Mesenteric fat pad (tissue), 1 donor: ENCODE measurements at places on chromosomes 5 and 9.

GRCh38 chr9:33466565-33467495 lies 6.9 kb downstream of the NOL6 start:
- DNase-seq = peak; percentile 49

DNA sequence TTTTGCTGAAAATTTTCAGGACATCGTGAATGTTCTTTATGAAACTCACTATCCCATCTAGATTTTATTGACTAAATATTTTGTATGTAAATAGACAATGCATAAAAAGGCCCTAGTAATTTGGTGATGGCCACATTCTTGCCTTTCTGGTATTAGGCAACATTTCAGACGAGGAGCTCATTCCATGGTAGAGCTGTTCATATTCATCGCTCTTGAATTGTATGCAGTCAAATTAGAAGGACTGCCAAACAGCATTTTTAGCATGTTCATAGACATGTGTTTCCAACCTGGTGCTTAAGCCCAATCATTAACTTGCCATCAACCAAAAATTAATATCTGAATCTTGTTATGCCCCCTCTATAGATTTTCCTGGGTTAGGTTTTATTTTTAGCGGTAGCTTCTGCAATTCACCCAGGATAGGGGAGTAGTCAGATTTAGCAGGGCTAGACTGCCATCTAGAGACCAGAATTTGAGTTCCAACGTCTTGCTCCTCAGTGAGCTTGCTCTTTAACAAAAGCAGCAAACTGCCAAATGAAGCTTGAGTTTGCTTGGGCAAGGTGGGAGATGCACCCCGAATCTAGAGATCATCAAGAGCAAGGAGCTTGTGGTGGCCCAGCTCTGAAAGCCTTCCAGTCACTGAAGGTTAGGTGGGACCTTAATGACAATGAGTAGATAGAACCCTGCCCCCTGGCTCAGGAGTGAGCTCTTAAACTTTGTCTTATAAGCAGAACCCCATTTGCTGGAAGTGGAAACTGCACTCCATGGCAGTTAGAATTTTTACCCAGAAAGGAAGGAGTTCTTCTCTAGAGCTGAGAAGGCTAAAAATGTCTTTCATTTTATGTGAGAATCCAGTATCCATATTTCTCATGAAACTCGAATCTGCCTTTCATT lies 456.2 kb downstream of the RASEF start:
- DNase-seq = no peak

- no peak for DNase-seq
Observed at GRCh38 chr5:17995997-17996396, 361.7 kb downstream of the TAF11L14 start.

GRCh38 chr9:106953174-106953573 lies 90.2 kb downstream of the ZNF462 start:
- DNase-seq = no peak

- no peak for DNase-seq
Observed at GRCh38 chr9:91207729-91208418, 153.8 kb downstream of the AUH start.

GRCh38 chr9:25308549-25308948 lies 369.7 kb downstream of the TUSC1 start:
- no peak for DNase-seq

- DNase-seq = no peak
Observed at GRCh38 chr5:45399041-45399440, 297.1 kb downstream of the HCN1 start.

GRCh38 chr9:127977009-127977883 lies 3.5 kb downstream of the EEIG1 start:
- no peak for DNase-seq

- DNase-seq = no peak
Observed at GRCh38 chr5:168163966-168164365, 127.5 kb upstream of the WWC1 start.

DNA sequence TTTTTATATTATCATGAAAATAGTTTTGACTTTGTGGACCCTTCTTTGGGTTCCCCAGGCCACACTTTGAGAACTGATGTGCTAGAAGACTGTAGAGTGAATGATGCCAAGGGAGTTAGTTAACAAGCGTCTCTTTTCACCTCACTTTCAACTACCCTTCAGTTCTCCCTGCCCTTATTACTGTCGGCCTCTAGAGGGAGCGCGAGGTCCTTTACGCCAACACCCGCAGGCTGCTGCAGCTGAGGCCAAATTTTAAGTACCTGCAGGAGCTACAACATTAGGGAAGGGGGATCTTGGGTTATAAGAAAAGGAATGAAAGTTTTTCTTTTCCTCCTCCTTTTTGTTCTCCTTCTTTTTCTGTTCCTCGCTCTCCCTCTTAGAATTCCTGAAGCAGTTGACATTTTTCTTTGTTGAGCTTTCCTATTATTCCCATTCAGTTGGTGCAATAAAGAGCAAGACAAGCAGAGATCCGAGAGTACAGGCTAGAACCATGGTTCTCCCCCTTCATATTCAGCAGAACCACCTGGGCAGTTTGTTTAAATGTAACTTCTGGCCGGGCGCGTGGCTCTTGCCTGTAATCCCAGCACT lies 84.0 kb downstream of the ZFAND5 start:
- DNase-seq = no peak

DNA sequence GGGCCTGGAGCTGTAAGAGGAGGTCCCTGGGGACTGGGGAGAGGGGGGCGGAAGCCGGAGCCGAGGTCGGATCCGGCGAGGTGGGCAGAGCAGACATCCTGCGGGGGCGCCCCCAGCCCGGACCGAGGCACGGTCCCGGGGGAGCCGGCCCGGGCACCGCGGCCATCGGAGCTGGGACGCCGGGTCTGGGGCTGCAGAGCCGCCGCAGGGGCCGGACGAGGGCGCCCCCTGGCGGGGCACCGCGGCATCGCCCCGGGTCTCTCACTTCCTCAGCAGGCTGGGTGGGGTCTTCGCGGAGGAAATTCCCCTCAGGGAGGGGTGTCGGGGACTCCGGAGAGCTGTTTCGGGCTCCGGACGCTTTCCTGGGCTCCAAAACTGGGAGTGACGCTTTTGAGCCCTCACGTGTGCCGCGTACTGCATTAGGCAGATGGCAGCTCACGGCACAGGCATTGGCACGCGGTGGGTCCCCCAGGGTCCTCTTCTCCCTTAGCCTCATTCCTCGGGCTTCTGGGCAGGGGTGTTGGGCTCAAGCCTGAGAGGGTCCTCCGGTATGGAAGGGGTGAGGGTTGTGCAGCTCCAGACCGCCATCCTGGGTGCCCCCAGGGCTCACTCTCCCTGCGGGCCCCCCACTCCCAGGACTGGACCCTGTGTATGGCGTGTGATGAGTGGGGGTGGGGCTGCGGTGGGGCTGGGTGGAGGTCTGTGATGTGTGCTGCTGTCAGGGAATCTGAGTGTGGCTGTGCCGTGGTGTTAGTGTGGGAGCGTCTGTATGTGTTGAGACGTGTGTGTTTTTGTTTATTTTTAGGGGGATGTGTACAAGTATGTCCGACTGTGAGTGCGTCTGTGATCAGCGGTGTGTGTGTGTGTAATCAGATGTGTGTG lies 29.6 kb downstream of the LHX2 start:
- no peak for DNase-seq

- DNase-seq = no peak
Observed at GRCh38 chr5:125611541-125611940, 811.7 kb upstream of the GRAMD2B start.

GRCh38 chr9:99466104-99466503 lies 244.0 kb downstream of the SEC61B start:
- DNase-seq = no peak

DNA sequence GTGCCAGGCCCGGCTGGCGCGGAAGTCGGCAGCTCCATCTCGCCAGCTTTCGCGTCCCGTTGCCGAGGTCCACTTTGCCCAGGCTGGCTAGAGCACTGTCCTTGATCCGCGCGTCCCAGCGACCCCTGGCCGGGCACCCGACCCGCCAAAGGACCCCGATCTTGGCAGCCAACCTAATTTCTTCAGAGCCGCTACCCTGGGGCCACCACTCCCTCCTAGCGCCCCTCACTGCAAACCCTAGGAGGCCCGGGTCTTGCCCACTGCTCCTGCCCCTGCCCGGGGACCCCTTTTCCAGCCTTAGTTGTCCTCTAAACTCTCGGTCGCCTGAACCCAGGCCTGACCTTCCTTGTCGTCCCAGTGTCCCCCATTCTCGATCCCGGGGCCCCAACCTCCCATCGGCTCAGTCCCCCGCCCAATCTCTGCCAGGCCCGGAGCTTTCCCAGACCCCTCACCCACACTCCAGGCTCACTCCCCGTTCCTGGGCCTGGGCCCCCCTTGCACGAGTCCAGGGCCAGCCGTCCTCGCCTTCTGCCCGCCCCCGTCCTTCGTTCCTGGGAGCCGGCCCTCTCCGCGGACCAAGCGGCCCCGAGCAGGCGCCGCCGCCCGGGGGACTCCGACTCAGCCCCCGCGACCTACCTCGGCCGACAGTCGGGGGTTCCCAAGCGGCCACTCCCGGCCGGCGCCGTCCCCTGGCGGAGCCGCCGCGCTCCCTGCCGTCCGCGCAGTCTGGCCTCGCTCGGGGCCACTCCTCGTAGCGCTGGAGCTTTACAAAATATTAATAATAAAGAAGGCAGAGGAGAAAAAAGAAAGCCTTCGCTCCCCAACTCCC lies 701 bp upstream of the LMX1B start:
- DNase-seq = no peak

DNA sequence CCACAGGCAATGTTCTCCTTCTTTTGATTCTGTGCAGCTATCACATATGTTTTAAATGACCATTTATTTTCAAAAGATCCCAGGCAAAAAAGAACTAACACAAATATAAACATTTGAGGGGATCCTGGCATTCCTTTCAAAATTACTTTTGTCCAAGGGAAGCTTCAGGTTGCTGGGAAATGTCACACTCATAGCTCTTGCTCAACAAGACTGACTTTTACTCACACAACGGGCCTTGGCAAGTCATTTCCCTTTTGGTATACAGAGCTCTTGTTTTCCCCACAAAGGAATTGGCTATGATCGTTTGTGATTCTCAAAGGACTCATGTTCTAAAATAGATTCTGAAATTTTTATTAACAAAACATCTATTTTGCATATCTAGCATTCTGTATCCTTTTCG lies 4.5 kb upstream of the PALM2AKAP2 start:
- DNase-seq = no peak

- no peak for DNase-seq
Observed at GRCh38 chr5:149328177-149328576, 17.1 kb upstream of the GRPEL2 start.

GRCh38 chr9:36023260-36024048 lies 13.3 kb upstream of the RECK start:
- DNase-seq = no peak

- DNase-seq = peak; percentile 94
Observed at GRCh38 chr5:53481887-53482716, 1.7 kb downstream of the FST start.

DNA sequence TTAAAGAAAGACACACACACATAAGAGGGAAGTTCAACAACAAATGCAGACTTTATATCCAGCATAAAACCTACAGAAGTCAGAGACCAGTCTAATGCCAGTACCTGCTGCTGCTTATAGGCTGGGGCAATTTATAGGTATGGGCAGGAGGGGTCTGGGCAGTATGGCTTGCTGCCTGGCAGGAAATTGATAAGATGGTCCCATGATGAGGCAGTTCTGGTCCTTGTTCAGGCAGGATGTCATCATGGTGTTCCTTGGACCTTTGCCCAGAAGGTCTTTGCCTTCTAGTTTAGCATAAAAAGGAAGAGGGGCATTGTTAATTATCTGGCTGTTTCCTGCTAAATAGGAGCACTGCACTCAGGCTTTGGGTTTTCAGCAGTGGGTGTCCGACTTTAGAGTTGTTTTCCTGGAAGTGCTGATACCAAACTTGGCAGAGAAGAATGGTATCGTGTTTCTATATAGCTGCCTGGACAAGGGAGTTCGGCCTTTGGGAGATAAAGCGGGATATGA lies 10.4 kb upstream of the PDCD1LG2 start:
- DNase-seq = no peak

GRCh38 chr5:56144211-56144610 lies 88.9 kb downstream of the ANKRD55 start:
- no peak for DNase-seq
